Smooth muscle cell of the pulmonary artery (primary cell): ENCODE measurements at places on chromosomes 13 and 19. TPM values are rescaled to one million over a fixed set of nuclear protein-coding genes. Genes with fewer than 3 reads are reported as not detected.

Gene TMEM221
- total RNA-seq = 0.20 and 0.23 TPM in 2 replicates

Gene TBXA2R
- total RNA-seq = 2.9 and 3.0 TPM in 2 replicates

Gene KLK15
- not detected in 2 replicates for total RNA-seq

Gene DYRK1B
- 16.3 and 16.8 TPM in 2 replicates for total RNA-seq

Gene C19orf38
- 0.65 and 0.86 TPM in 2 replicates for total RNA-seq

Gene SPACA4
- not detected in 2 replicates for total RNA-seq

Gene MYDGF
- 271 and 327 TPM in 2 replicates for total RNA-seq

Gene CGB7
- under 0.01 and 0.17 TPM in 2 replicates for total RNA-seq

Gene BCL3
- 17.3 and 18.8 TPM in 2 replicates for total RNA-seq

Gene LILRB4
- not detected in 2 replicates for total RNA-seq

Gene KL
- total RNA-seq = 0.20 TPM in 2 replicates

Gene VSTM1
- total RNA-seq = not detected in 2 replicates
